ENCODE measurements at places on chromosomes 2 and 18.

DNA sequence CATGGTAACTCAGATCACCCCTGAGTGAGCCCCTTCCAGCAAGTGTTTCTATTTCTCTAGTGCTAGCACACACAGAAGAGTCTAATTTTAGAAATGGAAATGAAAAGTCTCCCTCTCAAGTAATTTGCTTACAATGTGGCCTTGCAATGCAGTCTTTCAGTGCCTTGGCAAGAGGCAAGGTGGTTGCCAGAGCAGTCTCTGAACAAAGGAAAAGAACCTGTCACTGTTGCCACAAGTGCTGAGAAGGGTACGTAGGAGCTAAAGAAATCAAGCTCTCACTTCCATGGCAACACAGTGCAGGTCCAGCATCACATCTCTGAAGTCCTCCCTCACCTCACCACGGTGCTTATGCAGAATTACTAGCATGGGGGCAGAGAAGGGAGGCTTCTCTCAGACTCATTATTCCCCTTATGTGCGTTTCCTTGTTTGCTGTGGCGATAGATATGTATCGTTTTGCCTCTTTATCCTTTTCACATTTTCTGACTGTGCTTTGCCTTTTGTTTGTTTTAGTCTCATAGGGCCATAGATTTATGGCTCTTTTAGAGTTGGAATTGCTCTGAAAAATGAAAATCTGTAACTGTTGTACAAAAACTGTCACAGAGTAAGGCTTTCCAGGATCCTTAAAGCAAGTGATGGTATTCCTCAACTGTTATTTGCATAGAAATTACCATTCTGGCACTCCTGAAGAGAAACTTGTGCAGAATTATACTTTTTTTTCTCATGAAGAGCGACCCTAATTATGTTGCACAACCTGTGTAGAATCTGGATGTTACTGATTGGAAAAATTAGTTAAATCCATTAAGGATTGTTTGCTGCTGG, 164.8 kb downstream of the CCDC85A start:
- DNase-seq = no peak

DNA sequence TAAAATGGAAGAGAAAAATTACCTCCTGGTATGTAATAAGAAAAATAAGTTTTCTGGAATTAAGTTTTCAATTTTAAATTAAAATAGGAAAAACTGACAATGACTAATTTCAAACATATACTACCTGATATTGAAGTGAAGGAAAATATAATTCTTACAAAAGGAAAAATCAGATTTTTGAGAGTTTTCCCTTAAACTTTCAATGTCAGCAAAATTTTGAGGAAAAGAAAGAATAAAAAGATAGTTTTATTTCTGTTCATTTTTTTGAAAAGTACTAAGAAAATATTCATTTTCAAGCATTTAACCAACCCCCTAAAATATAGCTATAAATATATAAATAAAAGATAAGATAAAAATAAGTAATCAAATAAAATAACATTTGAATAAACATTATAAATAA, 87.1 kb downstream of the TMX3 start:
- no peak for DNase-seq

- no peak for DNase-seq
Measured at GRCh38 chr2:190497428-190497827, 37.1 kb downstream of the NEMP2 start.

DNA sequence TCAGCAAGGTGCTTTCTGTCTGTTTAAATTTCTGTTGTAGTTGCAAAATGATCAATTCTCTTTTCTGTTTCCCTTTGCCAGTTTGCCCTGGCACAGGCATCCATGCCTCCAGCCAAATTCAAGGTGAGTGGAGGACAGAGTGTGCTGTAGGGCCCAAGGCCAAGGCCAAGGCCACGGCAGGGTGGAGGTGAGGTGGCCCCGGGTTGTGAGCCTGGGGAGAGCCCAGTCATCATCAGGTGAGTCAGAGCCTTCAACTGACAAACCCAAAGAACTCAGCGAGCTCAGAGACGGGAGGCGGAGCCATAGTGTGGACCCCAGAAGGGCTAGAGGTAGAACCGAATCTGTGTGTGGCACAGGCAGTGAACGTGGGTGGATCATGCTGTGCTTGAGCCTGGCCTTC, 55.7 kb downstream of the BCL2L11 start:
- DNase-seq = no peak

- DNase-seq = no peak
Measured at GRCh38 chr2:224565452-224566035, 19.6 kb downstream of the CUL3 start.

GRCh38 chr2:232506709-232507108, 13.5 kb upstream of the PRSS56 start:
- DNase-seq = no peak

- DNase-seq = no peak
Measured at GRCh38 chr2:167398873-167399272, 510.6 kb downstream of the XIRP2 start.

- DNase-seq = no peak
Measured at GRCh38 chr18:75827751-75828287, 400.3 kb upstream of the SMIM21 start.

GRCh38 chr18:51506811-51507210, 309.3 kb upstream of the MEX3C start:
- DNase-seq = no peak

DNA sequence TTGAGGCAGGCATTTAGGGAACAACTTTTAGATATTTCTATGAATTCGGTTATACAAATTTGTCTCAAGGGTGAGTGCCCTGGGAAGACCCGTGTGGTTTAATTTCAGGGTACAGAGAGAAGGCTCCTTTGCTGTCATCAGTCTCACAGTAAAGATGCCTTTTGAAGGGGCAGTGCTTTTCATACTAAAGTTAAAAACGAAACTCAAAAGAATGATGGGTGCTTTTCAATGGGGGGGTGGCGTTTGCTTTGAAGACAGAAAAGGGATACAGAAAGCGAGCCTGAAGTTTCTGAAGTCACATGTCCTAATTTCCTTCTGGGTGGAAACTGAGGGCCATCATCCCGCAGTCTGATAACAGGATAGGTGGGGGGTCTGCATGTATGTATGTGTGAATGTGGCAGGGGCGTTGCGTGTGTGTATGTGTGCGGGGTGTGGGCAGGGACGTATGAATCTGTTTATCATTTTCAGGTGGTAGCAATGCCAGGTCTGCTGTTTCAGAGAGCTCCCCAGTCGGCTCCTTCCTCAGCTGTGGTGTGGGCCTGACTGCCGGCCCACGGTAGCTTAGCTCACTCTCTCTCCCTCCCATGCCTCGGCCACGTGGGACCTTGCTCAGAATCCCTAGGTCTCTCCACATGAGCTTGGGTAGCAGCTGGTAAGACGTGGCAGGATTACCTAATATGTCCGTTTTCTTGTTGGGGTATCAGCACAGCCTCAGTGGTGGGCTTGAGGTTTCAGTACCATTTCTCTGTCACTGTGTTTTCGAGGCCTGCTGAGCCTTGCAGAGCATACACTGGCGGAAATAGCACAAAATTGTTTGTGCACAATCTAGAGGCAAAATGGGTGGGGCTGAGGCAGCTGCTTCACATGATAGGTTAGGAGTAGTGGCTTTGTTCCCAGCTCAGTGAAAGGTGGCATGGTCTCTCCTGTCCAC, 32.7 kb downstream of the ARHGAP25 start:
- peak; percentile 54 for DNase-seq

GRCh38 chr2:231276987-231277386, 78.6 kb downstream of the ARMC9 start:
- DNase-seq = no peak

DNA sequence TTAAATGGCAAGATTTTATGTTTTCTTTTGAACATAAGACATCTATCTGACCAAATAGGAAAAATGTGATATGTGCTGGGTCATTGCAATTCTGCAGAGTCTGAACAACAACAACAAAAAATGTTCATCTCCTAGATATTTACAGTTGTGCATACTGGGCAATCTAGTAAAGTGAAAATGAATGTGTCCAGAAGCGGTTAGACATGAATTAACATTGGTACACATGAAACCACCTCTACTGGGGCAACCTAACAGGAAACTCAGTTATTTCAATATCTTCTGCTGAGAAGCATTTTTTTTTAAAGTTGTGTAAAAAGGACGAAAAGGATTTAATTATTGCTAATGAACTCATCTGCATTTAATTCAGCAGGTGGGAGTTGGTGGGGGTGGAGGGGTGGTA, 76.9 kb downstream of the DHRS9 start:
- no peak for DNase-seq

GRCh38 chr2:234102112-234102511, 51.6 kb downstream of the SPP2 start:
- no peak for DNase-seq

DNA sequence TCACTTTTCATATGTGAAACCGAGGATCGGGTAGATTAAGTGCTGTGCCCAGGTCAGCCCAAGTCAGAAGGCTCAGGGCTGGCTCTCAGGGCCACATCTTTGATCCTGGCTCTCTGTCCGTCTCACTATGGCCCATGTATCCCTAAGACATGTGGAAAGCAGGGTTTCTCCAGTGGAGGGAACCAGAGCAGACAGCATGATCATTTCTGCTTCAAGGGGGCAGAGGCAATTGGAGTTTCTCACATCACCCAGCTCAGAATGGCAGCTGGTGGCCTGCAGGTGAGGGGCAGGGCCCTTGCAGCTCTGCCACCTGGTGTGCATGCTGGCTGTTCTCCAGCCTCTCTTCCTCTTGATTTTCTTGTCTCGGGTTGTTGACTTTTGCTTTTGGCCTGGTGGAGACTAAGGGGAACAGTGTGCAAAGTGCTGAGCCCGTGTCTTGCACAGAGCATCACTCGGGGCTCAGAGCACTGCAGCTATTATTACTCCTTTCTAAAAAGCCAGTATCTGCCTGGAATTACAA, 27.0 kb downstream of the LDLRAD4 start:
- no peak for DNase-seq

DNA sequence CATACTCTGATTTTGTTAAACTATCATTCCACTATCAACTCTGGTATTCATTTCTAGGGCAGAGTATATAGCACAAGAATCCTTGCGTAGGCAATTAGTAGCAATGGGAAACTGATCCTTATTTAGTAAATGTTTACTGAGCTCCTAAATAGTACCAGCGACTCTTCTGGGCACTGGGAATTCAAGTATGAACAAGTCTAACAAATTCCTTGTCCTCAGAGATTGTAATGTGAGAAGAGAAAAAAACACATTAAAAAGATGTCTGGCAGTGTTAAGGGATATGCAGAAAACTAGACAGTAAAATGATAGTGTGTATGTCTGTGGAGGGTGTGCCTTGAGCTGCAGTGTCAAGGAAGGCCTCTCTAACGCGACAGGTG, 721 bp downstream of the METTL5 start:
- no peak for DNase-seq

DNA sequence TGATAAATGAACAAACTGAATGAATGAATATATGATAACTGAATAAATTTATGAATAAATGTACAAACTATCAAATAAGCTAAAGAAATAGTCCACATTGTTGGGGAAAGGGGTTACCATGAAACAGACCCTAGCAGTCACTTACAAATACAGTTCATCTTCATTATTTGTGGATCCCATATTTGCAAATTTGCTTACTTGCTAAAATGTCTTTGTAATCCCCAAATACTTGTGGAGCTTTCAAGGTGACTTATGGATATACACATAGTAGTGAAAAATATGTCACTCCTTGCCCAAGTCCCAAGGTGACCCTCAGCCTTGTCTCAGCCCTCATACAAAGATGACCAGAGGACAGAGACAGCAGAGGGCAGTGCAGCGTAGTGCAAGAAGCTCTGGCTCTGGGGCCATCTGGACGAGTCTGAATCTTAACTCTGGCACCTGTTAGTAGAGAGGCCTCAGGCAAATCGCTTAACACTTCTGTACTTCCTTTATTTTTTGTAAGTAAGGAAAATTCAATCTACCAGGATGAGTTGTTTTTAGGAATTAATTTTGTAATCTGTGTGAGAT, 3.1 kb downstream of the PAIP2B start:
- peak; percentile 22 for DNase-seq

DNA sequence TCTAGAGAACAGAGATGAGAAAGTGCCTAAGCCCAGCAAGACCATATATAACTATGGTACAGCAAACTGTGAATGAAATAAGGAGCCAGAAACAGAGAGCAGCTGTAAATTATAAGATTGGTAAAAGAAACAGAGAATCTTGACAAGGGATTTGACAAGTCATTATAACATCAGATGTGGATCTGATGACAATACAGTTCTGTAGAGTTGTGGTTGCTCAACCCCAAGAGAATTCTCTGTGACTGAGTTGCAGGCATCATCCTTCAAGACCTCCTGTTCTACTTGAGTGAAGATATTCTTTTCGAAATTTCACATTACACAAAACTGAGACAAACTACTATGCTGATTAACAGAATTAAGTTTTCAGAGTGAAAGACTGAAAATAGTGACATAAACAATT, 343.1 kb upstream of the SLC39A10 start:
- DNase-seq = no peak

DNA sequence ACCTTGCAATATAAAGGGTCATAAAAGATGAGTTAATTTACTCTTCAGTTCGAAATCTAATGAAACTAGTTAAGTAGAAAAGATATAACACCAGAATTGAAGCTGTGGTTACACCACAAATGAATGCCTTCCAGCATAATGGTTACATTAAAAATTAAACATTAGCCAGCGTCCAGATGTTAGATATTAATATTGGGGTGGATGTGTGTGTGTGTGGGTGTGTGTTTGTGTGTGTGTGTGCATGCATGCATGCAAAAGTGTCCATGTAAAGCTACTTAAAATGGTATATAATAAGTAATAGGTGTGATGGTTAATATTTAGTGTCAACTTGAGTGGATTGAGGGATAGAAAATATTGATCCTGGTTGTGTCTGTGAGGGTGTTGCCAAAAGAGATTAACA, 170.4 kb upstream of the FN1 start:
- DNase-seq = no peak

DNA sequence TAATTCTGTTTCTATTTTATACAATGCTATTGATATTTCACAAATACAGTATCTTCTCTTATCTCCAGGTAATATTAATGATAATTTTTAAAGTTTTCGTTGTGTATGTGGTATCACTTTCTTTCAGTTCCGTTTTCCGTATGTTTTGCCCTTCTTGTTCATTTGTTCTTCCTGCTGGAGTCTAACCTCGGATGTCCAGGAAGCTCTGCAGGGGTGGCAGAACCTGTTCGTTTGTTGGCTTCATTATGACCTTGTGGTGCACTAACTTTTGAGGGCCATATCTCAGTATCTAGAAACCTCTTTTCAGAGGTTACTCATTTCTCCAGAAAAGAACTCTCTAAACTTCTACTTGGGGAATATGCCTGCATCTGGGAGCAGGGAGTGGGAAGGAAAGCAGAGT, 134.5 kb downstream of the NBAS start:
- DNase-seq = no peak

- DNase-seq = no peak
Measured at GRCh38 chr2:237165405-237166276, 80.0 kb downstream of the COPS8 start.

GRCh38 chr2:136423516-136423996, 305.6 kb upstream of the CXCR4 start:
- DNase-seq = peak; percentile 88

All from stimulated activated naive CD8-positive, alpha-beta T cell treated with anti-CD3 and anti-CD28 coated beads, Interleukin-15, Interleukin-2, amounts not matched to agents 100 U/mL and 50 U/mL, for 24 hours (primary cell).